BE2C (cell line): ENCODE measurements at places on chromosomes 11 and 22.

GRCh38 chr22:38137876-38138687 is 27.6 kb upstream of the BAIAP2L2 start:
- no peak for DNase-seq

GRCh38 chr11:94583213-94583865 is 16.2 kb downstream of the PIWIL4 start:
- DNase-seq, result no peak

DNA sequence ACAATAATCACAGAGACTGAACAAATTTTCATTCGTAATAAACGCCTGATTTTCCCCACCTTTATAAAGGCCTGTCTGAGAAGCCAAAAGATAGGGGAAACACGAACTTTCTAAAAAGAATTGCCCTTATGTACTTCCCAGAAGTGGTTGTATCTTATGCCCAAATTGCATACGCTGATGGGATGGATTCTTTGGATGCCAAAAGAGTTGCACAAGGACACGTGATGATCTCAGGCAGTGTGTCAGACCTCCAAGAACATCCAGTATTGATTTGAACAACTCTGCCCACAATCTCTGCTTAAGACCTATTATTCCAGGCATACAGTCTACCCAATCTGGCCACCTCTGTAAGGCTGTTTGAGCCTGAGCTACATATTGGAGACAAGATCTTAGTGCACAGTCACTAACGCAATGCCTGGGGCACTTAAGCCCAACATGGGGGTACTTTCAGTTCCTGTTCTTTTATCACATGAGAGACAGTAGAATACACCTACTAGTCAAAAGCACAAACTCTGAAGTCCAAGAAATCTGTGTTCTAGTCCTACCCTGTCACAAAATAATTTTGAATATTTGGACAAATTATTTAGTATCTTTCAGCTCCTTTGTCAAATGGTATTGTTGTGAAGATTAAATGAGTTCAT is 38.9 kb downstream of the OR10A6 start:
- no peak for DNase-seq

DNA sequence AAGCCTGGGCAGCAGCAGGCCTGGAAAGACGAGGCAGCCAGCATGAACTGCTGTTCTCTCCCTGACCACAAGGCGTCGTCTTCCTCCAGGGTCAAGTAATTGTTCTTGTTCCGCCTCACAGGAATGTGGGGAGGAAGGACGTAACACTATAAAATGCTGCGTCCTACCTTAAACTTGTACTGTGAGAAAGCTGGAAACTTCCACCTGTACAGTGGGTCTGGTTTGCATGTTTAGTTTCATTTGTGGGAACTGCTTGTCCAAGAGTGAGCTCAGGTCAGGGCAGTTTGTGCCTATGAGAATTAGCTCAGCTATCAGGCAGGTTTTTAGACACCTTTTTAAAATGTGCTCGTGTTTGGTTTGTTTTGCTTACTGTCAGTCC is 55.2 kb downstream of the PANX1 start:
- DNase-seq, result peak; percentile 68

GRCh38 chr11:130448416-130449309 is at the start of gene ADAMTS15:
Gene ADAMTS15 (plus strand): TSS chr11:130448645. CDS start chr11:130448974, 329 bp downstream.
- peak; percentile 90 for DNase-seq

DNA sequence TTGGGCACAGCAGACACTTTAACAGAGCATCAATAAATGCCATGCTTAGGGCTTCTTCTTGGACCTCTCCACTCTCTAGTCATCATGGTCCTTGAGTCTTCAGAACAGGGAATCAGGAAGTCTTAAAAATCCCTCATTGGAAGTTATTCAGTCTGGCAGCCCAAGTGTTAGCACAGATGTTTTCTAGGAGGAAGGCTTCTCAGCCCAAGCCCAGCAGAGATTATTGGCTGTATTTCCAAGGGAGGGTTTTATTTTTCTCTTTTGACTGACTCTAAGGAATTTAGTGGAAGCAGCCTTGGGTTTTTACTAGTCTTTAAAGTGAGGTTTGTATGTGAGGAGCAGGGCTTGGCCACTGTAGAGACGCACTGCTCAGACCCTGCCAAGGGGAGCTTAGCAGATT is 41.9 kb downstream of the CEP164 start:
- no peak for DNase-seq
